ENCODE measurements at places on chromosomes 11 and 22. TPM values are rescaled to one million over a fixed set of nuclear protein-coding genes. Genes with fewer than 3 reads are reported as not detected.
A peak's percentile ranks its signal among the peaks of the same experiment; 100 is the strongest.

- no peak for DNase-seq
Observed at GRCh38 chr11:24734742-24735237, 237.9 kb downstream of the LUZP2 start.

- DNase-seq, result no peak
Observed at GRCh38 chr11:15493066-15493465, 378.3 kb downstream of the INSC start.

- DNase-seq, result peak; percentile 71
Observed at GRCh38 chr11:103109818-103110388, 677 bp downstream of the DYNC2H1 start.

- no peak for DNase-seq
Observed at GRCh38 chr22:47059076-47059475, 296.6 kb downstream of the TBC1D22A start.

- DNase-seq, result no peak
Observed at GRCh38 chr22:38874529-38875222, 2.7 kb upstream of the CBX6 start.

GRCh38 chr11:38547462-38547861 lies 1949.4 kb upstream of the RAG2 start:
- no peak for DNase-seq

- no peak for DNase-seq
Observed at GRCh38 chr11:96384156-96384555, 5.6 kb downstream of the CCDC82 start.

- no peak for DNase-seq
Observed at GRCh38 chr11:32830413-32830738, 649 bp downstream of the PRRG4 start.

The PHF21B gene
- 0.75 TPM for total RNA-seq

The TPBGL gene
- 0.30 TPM for total RNA-seq
